Urothelium cell line (cell line): ENCODE measurements at places on chromosomes 6 and 20.

DNA sequence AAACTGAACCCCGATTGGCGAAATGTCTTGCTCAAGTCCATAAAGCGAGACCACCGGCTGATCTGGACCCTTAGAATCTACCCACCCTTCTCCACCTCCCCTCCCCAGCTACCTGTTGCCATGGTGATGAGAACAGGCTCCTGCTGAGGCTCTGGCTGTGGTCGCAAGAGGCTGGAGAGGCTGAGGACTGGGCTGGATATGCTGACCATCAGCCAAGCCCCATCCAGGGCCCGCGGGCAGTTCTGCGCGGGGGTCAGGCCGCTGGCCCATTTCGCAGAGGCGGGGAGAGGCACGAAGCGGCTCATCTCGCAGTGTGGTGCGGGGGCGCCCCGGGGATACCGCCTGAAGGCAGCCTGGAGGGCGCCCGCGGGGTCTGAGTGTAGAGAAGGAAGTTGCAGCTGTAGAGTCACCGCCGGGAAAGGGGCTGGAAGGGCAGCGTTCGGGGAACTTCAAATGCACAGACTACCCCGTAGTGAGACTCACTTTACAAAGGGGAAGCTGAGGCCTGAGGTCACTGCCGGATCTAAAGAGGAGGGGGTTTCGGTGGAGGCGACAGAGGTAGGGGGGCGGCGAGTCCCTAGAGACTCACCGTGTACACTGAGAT is 671 bp downstream of the TAPBP start:
- DNase-seq: peak; percentile 22

DNA sequence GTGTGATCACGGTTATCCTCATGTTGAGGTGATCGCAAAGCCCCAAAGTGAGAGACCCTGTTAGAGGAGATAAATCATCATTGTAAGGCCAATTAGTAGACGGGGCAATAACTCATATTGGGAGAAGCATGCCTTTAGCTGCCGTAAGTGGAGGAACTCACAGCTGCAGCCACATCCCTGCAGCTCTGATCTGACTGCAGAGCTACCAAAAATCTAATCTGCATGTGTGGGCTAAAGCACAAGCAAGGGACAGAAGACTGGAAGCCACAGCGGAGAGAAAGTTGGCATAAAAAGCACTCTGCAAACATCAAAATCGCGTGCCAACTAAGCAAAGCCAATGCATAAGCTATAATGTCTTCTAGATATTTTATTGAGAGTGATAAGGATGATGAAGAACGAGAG is 79.8 kb downstream of the TBC1D7 start:
- no peak for DNase-seq

- DNase-seq: no peak
Measured at GRCh38 chr20:53944796-53945195, 125.6 kb downstream of the BCAS1 start.

GRCh38 chr6:55445648-55446204 is 118.5 kb downstream of the GFRAL start:
- no peak for DNase-seq

GRCh38 chr20:24421071-24421470 is 48.4 kb upstream of the SYNDIG1 start:
- no peak for DNase-seq

DNA sequence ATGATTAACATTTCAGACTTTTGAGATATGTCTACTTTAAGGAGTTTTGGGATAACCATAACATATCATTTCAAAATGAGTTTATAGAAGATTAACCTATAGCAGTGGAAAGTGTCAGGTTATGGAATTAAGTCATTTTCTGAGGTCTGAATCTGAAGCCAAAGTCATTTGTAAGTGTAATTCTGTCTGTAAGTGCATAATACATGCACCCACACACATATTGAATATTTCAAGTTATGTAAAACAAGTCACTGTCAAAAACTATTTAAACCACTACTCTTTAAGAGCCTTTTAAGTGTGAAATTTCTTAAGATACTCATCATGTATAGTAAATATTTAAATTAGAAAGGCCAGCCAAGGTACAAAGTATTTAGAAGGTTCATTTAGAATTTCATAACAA is 115.8 kb upstream of the HMGCLL1 start:
- DNase-seq: no peak
